Stimulated activated CD8-positive, alpha-beta memory T cell treated with anti-CD3 and anti-CD28 coated beads, Interleukin-15, amount 100 ng/mL, for 48 hours (primary cell): ENCODE measurements at places on chromosomes 12 and 14.

DNA sequence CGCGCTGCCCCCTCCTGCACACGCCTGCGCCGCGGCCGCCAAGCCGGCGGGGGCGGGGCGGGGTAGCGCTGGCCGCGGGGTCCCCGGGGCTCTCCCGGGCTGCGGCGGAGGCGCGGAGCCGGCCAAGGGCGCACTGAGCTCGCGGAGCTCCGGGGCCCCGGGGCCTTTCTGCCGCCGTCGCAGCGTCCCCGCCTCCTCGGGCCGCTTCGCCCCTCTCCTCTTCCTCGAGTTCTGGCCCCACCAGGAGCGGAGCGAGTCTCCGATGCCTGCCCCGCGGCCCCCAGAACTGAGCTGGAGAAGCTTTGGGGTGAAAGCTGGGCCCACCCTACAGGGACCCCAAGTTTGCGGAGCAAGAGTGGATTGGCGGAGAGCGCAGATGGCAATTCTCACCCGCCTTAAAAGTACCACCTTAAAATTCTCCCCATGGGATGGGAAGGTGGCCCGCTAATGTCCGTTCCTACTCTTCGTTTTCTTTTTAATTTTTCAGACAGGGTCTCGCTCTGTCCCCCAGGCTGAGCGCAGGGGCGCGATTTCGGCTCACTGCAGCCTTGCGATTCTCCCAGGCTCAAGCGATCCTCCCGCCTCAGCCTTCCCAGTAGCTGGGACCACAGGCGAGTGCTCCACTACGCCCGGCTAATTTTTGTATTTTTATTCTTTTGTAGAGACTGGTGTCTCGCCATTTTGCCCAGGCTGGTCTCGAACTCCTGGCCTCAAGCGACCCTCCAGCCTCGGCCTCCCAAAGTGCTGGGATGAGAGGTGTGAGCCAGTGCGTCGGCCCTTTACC is 129.6 kb downstream of the NDUFA12 start:
- DNase-seq, result no peak

- no peak for DNase-seq
These were observed 41.3 kb downstream of the CDC42BPB start for GRCh38 chr14:103016071-103016470.

DNA sequence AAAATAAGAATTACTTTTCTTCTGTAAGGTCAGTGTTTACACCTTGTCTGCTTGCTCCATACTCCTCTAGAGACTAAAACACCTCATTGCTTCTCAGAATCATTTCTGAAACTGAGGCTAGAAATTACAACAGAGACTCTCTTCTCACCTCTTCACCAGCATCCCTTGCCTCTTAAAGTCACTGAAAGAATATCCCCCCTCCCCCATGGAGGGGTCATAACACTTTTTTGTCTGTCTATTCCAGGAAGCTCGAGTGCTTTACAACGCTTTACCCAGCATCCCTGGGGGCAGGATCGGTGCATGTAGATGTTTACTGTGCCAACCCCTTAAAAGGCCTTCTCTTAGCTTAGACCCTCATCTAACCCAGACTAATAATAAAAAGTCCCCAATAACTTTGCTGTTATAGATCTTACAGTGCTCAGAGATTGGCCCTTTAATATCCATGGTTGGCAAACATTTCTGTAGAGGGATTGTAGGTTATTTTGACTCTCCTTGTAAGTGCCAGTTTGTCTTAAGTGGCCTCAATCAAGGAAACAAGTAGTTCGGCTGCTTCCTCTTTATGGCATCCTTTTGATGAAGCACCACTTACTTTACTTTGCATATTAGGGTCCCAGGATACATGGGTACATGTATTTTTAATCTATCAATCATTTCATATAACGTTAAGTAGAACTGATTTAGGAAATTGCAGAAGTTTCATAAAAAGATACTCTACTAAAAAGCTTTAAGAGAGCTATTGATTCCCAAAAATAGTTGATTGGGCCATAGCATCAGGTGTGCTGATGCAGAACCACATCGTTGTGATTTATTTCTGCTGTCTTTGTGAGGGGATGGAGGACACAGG is 29.3 kb downstream of the PRKCH start:
- DNase-seq, result no peak

GRCh38 chr12:47590771-47591360 is 115.0 kb downstream of the RPAP3 start:
- no peak for DNase-seq

DNA sequence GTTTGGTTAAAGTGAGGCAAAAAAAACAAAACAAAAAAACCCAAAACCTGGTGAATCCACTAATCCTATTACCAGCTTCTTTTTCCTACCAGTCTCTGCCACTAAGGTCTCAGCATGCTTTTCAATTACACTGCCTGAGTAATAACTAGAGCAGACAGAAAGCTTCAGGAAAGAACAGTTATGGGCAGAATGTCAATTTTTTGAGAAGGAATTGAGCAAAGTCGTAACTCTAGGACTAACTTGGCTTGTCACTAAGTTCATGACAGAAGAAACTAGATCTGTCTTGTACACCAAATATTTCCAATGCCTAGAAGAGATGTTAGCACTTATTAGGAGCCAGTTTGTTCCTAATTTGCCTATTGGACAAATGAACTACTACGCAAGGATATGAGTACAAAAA is 148.8 kb upstream of the CNOT2 start:
- no peak for DNase-seq

- no peak for DNase-seq
These were observed 309.8 kb downstream of the TMEM121 start for GRCh38 chr14:105836160-105836559.

GRCh38 chr14:96160076-96160912 is 44.3 kb upstream of the BDKRB2 start:
- DNase-seq, result no peak

- no peak for DNase-seq
These were observed 47.4 kb upstream of the POC1B start for GRCh38 chr12:89573051-89573810.

- DNase-seq, result no peak
These were observed 42.9 kb downstream of the HRK start for GRCh38 chr12:116838365-116838764.

GRCh38 chr12:31506515-31507306 is 84.2 kb downstream of the DENND5B start:
- no peak for DNase-seq

- no peak for DNase-seq
These were observed 797.4 kb downstream of the RPS29 start for GRCh38 chr14:48788771-48789170.

DNA sequence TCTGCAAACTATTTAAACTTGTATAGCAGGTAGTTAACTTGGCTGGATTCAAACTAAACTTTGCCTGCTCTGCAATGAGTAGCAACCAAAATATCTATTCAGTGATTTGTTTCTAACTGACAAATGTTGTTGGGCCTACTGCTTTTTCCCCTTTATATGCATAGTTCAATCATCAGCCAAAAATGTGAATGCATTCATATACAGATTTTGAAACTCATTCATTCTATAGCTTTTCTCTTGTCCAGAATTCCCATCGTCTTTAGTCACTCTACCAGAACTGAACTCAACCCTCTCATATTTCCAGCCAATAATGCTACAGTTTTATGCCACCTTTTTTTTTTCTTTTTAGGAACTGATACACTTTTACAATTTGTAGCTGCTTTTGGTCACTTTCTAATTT is 599.8 kb downstream of the RPL10L start:
- DNase-seq, result no peak

DNA sequence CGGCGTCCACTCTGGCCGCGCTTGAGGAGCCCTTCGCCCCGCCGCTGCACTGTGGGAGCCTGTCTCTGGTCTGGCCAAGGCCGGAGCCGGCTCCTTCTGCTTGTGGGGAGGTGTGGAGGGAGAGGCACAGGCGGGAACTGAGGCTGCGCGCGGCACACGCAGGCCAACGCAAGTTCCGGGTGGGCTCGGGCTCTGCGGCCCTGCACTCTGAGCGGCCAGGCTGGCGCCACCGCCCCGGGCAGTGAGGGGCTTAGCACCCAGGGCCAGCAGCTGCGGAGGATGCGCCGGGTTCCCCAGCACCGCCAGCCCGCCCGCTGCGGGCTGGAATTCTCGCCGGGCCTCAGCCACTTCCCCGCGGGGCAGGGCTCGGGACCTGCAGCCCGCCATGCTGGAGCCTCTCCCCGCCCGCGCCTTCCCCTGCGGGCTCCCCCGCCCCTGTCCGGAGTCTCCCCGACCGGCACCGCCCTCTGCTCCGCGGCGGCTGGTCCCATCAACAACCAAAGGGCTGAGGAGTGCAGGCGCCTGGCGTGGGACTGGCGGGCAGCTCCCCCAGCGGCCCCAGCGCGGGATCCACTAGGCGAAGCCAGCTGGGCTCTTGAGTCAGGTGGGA is 921.2 kb upstream of the FOXG1 start:
- no peak for DNase-seq

GRCh38 chr12:43277651-43278540 is 274.1 kb downstream of the ADAMTS20 start:
- no peak for DNase-seq

- no peak for DNase-seq
These were observed 775.2 kb upstream of the ALG10B start for GRCh38 chr12:37541356-37541755.

GRCh38 chr14:98888281-98888680 is 383.7 kb downstream of the BCL11B start:
- no peak for DNase-seq

DNA sequence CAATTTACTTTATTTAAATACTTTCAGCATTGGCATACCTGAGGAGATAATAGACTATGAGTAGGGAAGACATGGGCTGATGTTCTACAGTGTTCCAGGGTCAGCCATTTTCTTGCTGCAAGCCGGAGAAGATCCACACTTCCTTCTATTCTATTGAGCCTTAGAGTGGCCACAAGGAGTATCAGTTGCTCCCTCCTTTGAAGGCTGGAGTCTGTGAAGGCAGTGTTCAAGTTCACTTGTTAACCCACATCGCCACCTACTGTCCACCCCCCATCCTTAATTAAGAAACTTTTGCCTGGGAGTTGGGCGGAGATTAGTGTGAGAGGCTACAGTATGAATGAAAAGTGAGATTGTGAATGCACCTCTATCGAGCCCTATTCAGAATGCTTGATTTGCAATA is 666.6 kb downstream of the NRXN3 start:
- peak; percentile 0 for DNase-seq

DNA sequence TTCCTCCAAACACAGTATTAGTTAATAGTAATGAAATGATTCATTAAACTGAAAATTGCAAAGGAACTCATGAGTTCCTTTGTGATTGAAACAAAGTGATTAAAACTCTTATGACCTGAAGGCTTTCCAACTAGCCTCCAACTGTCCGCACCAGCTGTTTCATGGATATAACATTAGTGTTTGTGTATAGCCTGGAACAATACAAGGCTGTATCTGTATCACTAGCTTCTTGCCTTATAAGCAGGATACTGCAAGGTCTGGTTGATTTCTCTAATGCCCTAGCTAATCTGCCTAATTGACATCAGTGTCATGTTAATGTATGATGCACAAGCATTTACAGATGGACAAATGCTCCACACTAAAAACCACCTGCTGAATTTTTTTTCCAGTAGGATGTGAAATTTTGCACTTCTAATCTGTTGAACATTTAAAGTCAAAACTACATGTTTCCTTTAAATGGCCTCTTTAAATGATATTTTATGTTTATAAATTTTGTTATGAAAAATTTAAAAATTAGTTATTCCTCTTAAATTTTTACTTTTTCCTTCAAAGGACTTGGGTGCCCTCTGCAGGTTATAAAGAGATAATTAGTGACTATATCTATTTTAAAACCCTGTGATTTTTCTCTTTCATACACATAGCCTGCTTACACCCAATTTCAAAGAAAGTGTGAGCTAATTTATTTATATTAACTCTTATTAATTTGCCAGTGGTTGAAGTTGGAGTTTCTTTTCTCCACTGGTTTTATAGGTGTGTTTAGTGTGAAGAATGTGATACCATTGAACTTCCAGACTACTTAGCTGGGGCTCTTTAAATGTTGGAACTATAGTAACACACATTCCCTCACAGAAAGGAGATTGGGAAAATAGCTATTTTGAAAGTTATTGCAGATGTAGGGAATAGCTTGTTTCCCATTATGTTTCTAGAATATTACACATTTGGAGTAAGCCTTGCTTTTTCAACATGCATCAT is 25.4 kb downstream of the AP5M1 start:
- no peak for DNase-seq

DNA sequence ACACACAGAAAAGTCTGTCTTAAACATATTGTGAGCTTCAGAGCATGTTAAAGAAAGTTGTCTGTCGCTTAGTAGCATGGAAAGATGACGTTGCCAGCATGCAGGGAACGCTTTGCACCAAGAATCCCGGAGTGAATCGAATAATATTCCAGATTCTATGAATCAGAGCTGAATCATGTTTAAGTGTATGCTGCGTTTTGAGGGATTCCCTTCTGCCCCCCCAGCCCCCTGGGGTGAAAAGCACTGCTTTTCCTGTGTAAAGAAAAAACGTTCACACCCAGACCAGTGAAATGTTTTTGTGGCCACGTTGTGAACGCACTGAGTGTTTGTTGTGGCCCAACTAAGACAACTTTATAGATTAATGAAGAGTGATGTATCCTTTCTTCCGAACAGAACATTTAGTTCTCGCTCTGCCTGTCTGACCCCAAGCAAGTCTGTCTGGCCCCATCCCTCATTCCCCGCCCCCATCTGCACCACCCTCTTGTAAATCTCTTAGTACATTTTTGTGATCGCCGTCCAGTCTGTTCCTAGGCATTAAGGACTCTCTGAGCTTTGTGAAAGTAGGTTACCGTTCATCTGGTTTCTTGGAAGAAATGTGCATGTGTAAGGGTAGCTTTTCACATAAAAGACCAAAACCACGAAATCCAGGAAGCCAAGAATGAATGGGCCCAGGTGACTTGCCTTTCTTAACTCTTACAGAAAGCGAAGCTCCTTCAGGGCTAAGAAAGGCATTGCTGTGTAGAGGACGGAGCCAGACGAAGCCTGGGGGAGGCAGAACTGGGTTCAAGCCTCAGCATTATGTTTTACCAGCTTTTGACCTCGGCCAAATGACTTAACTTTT is 103.0 kb downstream of the SAMD4A start:
- no peak for DNase-seq

- DNase-seq, result no peak
These were observed 15.3 kb downstream of the FOXN3 start for GRCh38 chr14:89401761-89402160.

DNA sequence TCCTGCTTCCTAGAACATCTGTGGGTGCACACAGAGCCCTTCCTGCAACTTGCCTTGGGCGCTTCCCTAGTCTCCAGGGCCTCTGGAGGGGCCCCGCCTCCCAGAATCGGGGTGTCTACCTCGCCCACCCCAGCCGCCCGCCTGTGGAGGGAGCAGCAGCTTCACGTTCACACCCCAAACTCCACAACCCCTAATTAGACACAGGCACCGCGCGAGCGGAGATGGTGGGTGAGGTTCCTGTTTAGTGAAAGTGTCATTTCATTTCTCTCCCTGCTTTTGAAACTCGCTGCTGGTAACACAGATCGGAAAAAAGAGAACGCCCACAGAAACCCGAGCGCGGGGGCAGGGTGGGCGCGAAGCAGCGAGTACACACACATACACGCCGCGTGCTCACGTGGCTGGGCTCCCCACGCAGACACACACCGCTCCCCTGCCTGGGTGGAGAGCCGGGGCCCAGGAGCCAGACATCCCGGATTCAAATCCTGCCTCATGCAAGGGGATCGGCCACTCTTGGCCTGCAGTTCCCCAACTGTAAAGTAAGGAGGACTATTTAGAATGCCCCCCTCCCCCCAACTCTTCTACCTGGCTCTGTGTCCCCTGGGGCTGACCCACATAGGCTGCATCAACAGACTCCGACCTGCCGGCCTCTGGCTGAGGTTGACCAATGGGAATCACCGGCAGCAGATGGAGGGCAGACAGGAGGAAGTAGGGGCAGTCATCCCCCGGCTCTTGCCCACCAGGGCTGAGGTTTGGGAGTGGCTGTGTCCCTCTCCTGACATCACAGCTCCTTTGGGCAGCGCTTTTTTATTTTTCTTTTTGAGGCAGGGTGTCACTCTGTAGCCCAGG is 79.2 kb upstream of the NCOR2 start:
- DNase-seq, result peak; percentile 52
